ENCODE measurements at places on chromosomes 1 and 21. TPM values are rescaled to one million over a fixed set of nuclear protein-coding genes. Genes with fewer than 3 reads are reported as not detected.

DNA sequence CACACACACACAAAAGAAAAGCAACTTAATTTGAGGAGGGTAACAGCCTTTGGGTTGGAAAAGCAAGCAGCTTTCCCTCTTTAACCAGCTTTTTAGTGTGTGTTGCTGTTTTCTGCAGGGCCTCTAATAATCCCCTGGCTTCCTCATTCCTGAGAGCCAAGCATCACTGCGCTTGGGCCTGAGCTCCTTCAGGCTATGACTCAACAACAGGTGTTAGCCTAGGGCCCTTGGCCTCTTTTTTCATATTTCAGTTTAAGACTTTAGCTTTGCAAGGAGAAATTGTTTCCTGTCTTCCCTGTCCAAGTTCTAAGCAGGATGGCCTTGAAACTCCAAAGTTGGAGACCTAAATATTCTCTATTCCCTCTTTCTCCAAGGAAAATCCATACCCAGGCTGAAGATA, 26.2 kb upstream of the SNX27 start:
- H3K27ac ChIP-seq, result no peak overlapping the region
- no peak for DNase-seq
- no peaks in the 10 kb centered on the region for H3K4me1 ChIP-seq
- H3K27me3 ChIP-seq, result no peaks in the 10 kb centered on the region
- H3K4me3 ChIP-seq, result no peak overlapping the region

GRCh38 chr1:200699871-200700270, 30.2 kb upstream of the DDX59 start:
- H3K27me3 ChIP-seq, result no peaks in the 10 kb centered on the region
- DNase-seq, result no peak
- no peak overlapping the region for H3K27ac ChIP-seq
- no peaks in the 10 kb centered on the region for H3K36me3 ChIP-seq
- H3K4me1 ChIP-seq, result no peaks in the 10 kb centered on the region
- no peak overlapping the region for H3K4me3 ChIP-seq

- no peak overlapping the region for H3K27ac ChIP-seq
- H3K4me3 ChIP-seq, result peak overlapping the region; percentile 39
- H3K4me1 ChIP-seq, result no peaks in the 10 kb centered on the region
- DNase-seq, result no peak
- H3K27me3 ChIP-seq, result no peaks in the 10 kb centered on the region
These were observed 562.6 kb upstream of the ADGRL2 start for GRCh38 chr1:81238129-81238528.

DNA sequence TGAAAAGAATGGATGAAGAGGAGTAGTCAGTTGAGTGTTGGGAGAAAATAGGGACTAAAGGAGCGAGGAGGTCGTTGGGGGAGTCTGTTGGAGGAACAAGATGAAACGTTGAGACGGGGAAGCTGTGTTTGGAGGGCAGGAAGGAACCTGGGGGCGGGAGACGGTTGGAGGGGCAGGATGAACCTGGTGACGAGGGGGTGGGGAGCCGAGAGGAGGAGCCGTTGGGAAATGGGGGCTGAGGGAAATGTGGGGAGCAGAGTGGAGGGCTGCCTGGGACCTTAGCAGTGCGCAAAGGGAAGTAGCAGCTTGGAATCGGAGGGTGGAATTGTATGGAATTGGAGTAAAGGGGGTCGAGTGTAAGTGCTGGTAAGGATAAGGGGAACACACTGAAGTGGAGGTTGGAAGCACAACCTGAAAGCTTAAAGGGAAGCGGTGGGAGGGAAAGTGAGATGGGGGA, 630 bp downstream of the MTF2 start:
- peak overlapping the region; percentile 64 for H3K4me3 ChIP-seq
- H3K27ac ChIP-seq, result peak overlapping the region; percentile 83

DNA sequence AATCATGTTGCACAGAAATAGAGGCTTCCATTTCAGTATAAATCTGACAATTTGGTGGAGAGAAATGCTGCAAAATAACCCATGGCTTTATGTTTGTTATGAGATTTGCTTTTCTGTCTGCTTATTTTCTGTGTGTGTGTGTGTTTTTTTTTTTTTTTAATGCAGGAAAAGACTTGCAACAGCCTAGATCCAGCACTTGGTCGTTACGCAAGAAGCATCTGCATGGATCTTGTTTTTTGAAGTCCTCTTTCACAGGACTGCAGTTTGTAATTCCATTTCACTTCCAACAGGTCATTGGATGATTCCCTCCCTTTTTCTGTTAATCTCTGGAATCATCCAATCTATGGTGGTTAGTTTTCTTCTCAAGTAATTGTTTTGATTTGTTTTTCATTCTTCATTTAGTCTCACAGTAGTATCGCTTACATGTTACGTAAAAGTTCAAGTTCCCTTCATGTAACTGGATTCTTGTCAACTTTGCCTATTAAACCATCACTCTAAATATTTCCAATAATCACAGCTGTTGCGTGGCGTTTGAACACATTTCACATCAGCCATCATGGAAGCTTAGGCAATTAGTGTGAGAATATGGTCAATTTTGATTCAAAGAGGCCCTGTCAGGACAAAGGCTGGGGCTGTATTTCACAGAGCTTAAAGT, 312.9 kb downstream of the NFIA start:
- no peaks in the 10 kb centered on the region for H3K27me3 ChIP-seq
- no peak overlapping the region for H3K27ac ChIP-seq
- no peak overlapping the region for H3K4me3 ChIP-seq
- H3K36me3 ChIP-seq, result peaks cover 22% of the 10 kb centered on the region
- no peak for DNase-seq

- no peaks in the 10 kb centered on the region for H3K4me1 ChIP-seq
- no peak overlapping the region for H3K27ac ChIP-seq
These were observed 100.4 kb downstream of the GALNT2 start for GRCh38 chr1:230167419-230167852.

DNA sequence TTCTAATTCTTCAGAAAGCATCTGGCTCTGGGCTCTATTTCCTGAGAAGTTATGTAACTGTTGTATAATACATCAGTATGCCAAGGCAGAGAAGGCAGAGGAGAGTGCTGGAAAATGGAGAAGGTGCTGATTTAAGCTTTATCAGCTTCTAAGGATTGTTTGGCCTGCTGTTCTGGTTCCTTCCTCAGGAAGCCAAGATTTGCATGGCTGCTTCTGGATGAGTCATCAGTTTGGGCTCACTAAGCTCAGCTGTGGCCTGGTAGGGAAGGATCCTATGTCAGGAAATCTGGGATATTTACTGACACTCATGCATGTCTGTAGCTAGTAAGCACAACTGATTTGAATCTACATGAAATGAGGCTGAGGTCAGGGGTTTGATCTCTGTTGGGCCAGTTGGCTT, 73.2 kb upstream of the ADGRL4 start:
- no peak overlapping the region for H3K4me3 ChIP-seq
- H3K27ac ChIP-seq, result peak overlapping the region; percentile 50
- peak; percentile 39 for DNase-seq
- H3K36me3 ChIP-seq, result no peaks in the 10 kb centered on the region
- H3K4me1 ChIP-seq, result peaks cover 13% of the 10 kb centered on the region

DNA sequence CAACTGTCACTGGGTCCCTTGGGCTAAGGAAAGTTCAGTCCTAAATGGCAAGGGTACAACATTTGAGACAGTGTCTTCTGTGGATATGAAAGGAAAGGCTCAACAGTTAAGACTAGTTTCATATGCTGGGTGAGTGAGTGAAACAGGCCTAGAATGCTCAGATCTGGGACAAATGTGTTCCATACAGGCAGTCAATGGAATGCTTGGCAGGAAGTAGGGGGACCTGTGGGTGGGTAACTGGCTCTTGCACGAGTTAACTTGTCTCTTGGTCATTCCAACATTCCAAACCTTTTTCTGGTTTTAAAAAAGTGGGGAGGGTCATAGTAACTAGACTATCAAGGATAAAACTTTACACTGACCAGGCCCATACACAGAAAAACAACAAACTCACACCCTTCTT, 17.8 kb upstream of the ADAM30 start:
- H3K27me3 ChIP-seq, result no peaks in the 10 kb centered on the region
- no peak overlapping the region for H3K4me3 ChIP-seq
- H3K4me1 ChIP-seq, result no peaks in the 10 kb centered on the region
- DNase-seq, result no peak

DNA sequence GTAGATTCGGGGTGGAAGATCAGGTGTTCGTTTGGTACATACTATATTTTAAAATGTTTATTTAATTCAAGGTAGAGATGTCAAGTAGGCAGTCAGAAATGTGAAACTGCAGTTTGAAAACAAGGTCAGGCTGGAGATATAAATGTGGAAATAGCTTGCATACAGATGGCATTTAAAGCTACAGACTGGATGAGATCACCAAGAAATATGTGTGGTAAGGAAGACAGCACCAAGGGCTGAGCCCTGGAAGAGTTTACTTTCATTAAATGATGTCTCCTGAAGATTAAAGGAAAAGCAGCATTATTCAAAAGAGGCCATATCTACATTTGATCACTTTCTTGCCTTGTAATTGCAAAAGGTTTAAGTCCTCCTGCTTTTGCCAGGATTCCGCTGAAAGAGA, 271.3 kb downstream of the PTBP2 start:
- H3K27me3 ChIP-seq, result no peaks in the 10 kb centered on the region
- DNase-seq, result no peak
- H3K4me1 ChIP-seq, result peaks cover 1% of the 10 kb centered on the region
- no peak overlapping the region for H3K4me3 ChIP-seq

DNA sequence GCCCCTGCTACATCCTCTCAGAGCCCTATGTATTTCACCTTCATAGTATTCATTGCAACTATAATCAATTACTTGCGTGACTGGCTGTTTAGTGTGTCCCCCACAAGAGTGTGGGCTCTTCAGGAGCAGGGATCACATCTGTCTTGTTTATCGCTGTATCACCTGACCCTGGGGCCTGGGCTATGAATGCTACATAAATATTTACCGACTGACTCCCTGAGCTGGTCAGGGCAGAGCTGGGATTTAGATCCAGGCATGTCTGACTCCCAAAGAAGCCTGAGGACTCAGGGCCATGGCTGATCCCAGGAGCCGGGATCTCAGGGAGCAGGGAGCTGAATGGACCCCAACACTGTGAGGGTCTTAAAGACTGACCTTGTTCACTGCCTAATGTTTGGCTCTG, 49.7 kb downstream of the AHDC1 start:
- no peaks in the 10 kb centered on the region for H3K27me3 ChIP-seq
- H3K4me3 ChIP-seq, result no peak overlapping the region
- peaks cover 52% of the 10 kb centered on the region for H3K4me1 ChIP-seq
- no peak for DNase-seq
- peak overlapping the region; percentile 90 for H3K27ac ChIP-seq

DNA sequence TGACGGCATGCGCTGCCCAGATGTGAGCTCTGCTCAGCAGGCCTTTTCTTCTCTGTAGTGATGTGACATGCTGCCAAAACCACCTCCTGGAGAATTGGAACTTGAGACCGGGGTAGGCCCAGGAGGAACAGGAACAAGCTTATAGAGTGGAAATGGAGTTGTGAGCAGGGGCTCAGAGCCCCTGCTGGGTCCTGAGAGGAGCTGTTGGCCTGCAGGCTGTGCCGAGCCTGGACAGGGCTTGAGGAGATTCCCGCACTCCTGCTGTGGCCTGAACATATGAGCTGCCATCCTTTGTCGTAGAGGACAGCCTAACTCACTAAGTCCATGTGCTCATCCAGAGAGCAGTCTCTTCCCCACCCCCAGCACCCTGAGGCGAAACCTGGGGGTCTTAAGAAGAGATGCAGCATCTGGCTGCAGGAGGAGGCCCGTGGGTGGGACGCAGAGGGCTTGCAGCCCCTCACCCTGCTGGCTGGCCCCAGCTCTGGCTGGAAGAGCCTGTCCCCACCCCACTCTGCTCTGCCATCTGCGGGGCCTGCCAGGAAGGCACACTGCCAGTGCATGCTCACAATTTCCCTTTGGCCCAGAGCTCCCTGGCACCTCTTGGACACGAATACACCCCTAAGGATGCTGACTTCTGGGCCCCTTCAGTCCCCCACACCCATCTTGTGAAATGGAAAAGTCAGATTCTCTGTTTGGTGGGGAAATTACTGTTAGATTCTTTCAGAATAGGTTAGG, 42.5 kb downstream of the PTPRF start:
- DNase-seq, result peak; percentile 33
- no peak overlapping the region for H3K27ac ChIP-seq
- H3K36me3 ChIP-seq, result no peaks in the 10 kb centered on the region
- no peaks in the 10 kb centered on the region for H3K4me1 ChIP-seq

DNA sequence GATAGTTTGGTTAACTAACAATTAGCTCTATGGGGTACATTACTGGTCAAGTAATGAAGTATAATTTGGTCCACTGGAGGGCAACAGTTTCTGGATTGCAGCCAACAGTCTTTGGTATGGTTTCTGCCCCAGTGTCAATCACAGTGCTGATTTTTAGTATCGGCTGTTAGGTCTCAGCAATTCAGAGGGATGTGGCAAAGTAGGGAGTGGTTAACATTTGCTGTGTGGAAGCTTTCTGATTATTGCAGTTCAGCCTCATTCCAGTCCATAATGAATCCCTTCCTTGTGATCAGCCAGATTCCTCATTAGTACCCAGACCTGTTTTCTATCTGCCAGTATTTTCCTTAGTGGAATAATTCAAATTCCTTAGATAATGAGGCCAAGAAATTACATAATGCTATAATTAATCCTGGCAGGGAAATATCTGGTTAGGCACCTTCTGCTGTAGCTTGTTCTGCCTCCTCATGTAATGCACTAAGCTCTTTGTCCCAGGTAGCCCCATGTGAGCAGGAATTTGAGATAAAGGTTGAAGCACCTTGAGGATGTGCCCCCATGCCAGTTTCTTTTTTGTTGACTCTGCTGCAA, 14.0 kb downstream of the F3 start:
- no peaks in the 10 kb centered on the region for H3K36me3 ChIP-seq
- no peak overlapping the region for H3K27ac ChIP-seq
- peaks cover 11% of the 10 kb centered on the region for H3K4me1 ChIP-seq
- H3K27me3 ChIP-seq, result no peaks in the 10 kb centered on the region

- no peak overlapping the region for H3K4me3 ChIP-seq
- H3K4me1 ChIP-seq, result peaks cover 17% of the 10 kb centered on the region
- H3K36me3 ChIP-seq, result no peaks in the 10 kb centered on the region
These were observed 93.9 kb upstream of the ADGRL2 start for GRCh38 chr1:81706650-81707435.

DNA sequence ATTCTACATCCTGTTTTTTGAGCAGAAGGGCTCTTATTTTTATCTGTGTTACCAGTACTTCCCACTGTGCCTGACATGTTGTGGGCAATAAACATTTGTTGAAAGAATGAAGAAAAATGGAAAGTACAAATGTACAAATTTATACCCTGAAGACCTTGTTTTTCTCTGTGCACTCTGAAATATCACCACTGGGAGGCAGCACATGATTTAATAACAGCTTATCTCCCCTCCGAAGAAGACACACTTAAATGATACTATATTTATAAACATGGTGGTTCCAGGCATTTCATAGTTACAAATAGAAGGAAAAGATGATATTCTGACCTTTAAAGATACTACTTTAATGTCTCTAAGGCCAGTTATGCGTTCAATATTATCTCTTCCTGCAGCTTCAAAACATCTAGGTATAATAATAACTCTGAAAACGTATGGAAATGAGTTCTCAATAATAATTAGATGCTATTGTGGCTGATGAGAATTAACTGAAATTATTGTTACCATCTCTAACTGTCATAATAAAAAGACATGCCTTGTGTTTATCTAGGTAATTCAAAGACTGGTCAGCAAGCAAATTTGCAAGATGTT, 12.8 kb downstream of the DYNLT5 start:
- H3K27ac ChIP-seq, result no peak overlapping the region
- H3K36me3 ChIP-seq, result no peaks in the 10 kb centered on the region
- no peaks in the 10 kb centered on the region for H3K27me3 ChIP-seq
- H3K4me1 ChIP-seq, result no peaks in the 10 kb centered on the region
- H3K4me3 ChIP-seq, result no peak overlapping the region
- DNase-seq, result no peak

- no peak for DNase-seq
- peaks cover 5% of the 10 kb centered on the region for H3K4me1 ChIP-seq
- H3K4me3 ChIP-seq, result peak overlapping the region; percentile 75
- no peaks in the 10 kb centered on the region for H3K27me3 ChIP-seq
These were observed 503 bp upstream of the PIGM start for GRCh38 chr1:160032165-160032820.

The SPATA45 gene
- not detected for total RNA-seq

The NEGR1 gene
- total RNA-seq, result 9.4 TPM

The DNAJC16 gene
- total RNA-seq, result 11.9 TPM

The KRTAP8-1 gene
- total RNA-seq, result not detected

Data from heart left ventricle (tissue), 16 donors.